ENCODE measurements at places on chromosomes 3 and 15.
A peak's percentile ranks its signal among the peaks of the same experiment; 100 is the strongest.

- no peak for DNase-seq
These were observed 389.8 kb downstream of the TBC1D5 start for GRCh38 chr3:17352620-17353019.

GRCh38 chr3:194998417-194998816 is 272.5 kb downstream of the XXYLT1 start:
- DNase-seq: no peak

GRCh38 chr3:139941580-139941979 is 6.6 kb downstream of the CLSTN2 start:
- no peak for DNase-seq

GRCh38 chr3:13462125-13462629 is 17.9 kb upstream of the HDAC11 start:
- DNase-seq: no peak

DNA sequence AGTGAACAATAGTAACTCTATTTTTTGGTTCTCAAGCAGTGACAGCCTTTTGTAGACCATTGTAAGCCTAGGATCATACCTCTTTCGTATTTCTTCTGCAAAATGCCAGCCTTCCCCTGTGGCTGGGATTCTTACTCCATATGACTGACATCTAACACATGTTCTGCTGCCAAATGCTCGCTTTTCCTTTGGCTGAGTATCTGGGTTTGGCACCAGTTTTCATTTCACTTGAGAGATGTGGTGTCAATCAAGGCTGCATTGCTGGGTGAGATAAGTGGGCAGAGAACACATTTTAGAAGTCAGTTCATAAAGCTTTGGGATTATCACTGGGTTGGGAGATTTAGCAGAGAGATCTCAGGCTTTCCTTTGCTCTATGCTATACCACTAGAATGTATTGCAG is 514.7 kb upstream of the SGO1 start:
- peak; percentile 14 for DNase-seq

GRCh38 chr3:190495796-190496195 is 18.1 kb upstream of the IL1RAP start:
- DNase-seq: no peak

DNA sequence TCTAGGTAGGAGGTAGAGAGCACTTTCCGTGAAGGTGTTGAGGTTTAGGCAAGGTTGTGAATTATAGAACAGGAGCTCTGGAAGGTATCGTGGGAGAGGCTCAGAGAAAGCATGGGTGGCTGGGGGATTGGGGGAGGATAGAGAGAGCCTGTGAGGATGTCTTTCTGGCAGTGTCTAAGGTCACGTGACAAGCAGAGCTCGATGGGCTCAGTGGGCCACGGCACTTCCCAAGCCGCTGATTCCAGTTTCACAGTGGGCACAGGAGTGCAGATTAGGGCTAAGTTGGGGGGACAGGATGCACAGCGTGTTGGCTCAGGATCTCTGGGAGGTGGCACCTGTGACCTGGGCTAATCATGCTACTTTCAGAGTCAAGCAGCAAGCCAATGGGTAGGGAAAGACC is 52.0 kb downstream of the CEMIP start:
- no peak for DNase-seq

GRCh38 chr3:146078031-146078430 is 83.0 kb downstream of the PLOD2 start:
- DNase-seq: no peak

DNA sequence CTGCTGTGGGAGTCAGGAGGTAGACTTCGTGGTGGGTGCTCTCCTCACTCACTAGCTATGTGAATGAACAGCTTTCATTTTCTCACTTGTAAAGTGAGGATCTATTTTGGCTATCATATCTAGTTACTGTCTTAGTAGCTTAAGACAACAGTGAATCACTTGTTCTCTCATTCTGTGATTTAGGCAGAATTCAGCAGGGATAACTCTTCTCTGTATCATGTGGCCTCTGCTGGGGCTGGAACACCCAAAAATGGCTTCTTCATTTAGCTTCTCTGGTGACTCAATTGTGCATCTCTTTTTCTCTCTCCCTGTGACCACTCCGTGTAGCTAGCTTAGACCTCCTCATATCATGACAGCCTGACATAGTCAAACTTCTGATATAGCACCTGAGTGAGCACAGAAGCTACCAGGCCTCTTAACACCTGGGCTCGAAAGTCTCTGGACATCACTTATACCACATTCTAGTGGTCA is 68.4 kb downstream of the BFSP2 start:
- no peak for DNase-seq

- DNase-seq: peak; percentile 30
These were observed 37.9 kb downstream of the ETV5 start for GRCh38 chr3:186070996-186071395.

GRCh38 chr15:80578206-80578595 is 116.9 kb upstream of the ABHD17C start:
- DNase-seq: no peak

GRCh38 chr3:134255404-134255803 is 4.7 kb upstream of the RYK start:
- no peak for DNase-seq

DNA sequence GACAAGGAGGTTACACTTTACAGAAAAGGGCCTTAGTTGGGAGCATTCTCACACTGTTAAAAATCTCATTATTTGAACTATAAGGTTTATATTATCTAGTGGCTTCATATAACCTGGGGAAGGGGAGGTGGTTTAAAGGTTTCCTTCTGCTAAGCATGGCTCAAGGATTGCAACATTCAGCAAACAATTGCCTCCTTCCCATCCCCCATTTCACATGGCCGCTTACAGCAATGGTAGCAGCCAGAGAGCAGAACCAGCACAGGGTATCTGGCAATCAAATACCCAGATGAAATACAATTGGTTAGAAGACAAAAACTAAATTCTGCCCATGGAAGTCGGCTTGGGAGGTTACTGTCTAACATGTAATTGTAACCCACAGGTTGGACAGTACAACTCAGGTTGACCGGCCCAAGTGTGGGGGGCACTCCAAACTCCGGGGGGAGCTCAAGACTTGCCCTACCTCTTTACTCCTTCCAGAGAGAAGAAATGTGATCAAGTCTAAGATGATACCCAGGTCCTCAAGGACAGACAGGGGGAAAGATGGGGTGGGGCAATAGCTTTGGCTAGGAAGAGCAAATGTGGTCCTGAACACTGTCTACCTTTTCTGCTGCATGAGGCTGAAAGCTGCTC is 15.5 kb downstream of the ETV5 start:
- no peak for DNase-seq

- no peak for DNase-seq
These were observed 762.0 kb downstream of the GBE1 start for GRCh38 chr3:80999481-80999880.

GRCh38 chr15:64379216-64379960 is 1.9 kb downstream of the PCLAF start:
- no peak for DNase-seq

GRCh38 chr15:85500729-85501128 is 120.3 kb downstream of the AKAP13 start:
- DNase-seq: peak; percentile 51

- DNase-seq: no peak
These were observed 51.9 kb upstream of the PFN2 start for GRCh38 chr3:150022381-150023238.

DNA sequence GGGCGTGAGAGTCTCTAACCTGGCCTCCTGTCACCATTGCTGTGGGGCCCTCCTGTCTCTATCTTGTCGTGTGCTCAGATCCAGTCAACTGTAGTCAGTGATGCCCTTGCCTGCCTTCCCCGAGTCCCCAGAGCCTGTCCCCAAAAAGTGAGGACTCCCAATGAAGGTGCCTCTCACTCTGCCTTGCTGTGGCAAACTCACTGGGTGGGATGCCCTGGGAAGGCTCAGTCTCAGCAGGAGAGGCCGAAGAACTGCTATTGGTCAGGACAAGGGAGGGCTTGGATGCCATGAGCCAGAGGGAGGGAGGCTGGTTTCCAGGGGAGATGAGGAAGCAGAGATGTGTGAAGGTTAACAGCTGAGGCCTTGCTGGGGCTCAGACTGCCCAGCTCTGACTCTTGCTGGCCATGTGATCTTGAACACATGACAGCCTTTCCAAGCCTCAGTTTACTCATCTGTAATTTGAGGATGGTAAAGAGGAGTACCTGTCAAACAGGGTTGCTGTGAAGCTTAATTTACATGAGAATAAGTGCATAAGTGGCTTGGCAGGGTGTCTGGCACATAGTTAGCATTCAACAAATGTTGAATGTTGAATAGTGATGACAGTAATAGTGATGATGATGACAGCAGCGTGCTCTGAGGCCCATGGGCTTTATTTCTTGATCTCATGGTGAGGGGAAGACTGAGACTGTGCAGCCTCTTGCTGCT is 8.2 kb downstream of the KY start:
- no peak for DNase-seq

DNA sequence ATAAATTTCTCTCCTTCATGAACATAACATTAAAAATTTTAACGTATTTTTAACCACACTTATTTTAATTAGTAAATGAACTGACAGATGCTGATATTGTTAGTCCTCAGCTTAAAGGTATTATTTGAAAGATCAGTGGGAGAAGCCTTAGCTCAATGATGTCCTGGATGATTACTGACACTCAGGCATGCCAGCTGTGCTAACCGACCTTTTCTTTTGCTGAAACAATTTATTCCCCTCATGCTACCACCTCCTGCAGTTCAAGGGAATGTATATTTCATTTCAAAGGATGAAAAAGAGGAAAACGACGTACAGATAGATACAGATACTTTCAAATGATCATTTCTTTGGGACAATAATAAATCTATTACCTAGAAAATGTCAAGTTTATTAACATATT is 620.8 kb downstream of the FGF12 start:
- DNase-seq: no peak

Data from lung (tissue), 17 donors.